ENCODE measurements at places on chromosomes 5 and 9. TPM values are rescaled to one million over a fixed set of nuclear protein-coding genes. Genes with fewer than 3 reads are reported as not detected.

SLC34A3 gene
- not detected for total RNA-seq

DNA sequence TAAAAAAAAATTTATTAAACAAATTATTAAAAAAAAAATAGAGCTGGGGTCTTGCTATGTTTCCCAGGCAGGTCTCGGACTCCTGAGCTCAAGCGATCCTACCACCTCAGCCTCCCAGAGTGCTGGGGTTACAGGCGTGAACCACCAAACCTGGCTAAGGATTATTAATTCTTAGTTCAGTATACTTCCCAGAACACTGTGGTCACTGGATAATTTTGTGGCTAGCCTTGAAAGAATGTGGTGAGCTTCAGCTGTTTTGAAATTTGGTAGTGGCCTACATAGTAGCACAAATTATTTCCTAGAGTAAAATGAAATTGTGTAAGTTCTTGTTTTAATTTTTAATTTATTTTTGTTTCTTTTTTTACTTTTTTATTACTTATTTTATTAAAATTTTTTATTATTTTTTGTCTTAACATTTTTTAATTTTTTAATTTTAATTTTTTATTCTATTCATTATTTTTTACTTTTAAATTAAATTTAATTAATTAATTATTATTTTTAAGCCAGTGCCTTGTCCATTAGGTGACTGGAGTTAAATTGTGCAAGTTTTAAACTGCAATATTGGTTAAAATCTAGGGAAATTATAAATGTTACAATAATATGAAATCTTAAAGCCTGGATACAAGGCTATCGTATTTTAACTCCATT is 23.0 kb downstream of the ARRDC3 start:
- no peak for DNase-seq

CCL28 gene
- 15.8 TPM for total RNA-seq

GRCh38 chr9:90802386-90802985 is 867 bp downstream of the SYK start:
- no peak for DNase-seq

CARD9 gene
- 0.92 TPM for total RNA-seq

CACNA1B gene
- 0.03 TPM for total RNA-seq

Data from T-cell (primary cell).